ENCODE measurements at places on chromosomes 11 and 22. TPM values are rescaled to one million over a fixed set of nuclear protein-coding genes. Genes with fewer than 3 reads are reported as not detected.

The SLC22A9 gene
- total RNA-seq, result not detected

The HBG2 gene
- not detected for total RNA-seq

The PRR33 gene
- total RNA-seq, result not detected

The JAML gene
- under 0.01 TPM for total RNA-seq

The FJX1 gene
- 25.2 TPM for total RNA-seq

The SCN4B gene
- under 0.01 TPM for total RNA-seq

The LIMK2 gene
- total RNA-seq, result 78.9 TPM

The DGKZ gene
- total RNA-seq, result 61.3 TPM

The ABTB2 gene
- 0.13 TPM for total RNA-seq

The C11orf16 gene
- not detected for total RNA-seq

The OR52I1 gene
- total RNA-seq, result not detected

The TSGA10IP gene
- total RNA-seq, result not detected

Measured in dermis microvascular lymphatic vessel endothelial cell (primary cell).